ENCODE measurements at places on chromosomes 13 and 19.

DNA sequence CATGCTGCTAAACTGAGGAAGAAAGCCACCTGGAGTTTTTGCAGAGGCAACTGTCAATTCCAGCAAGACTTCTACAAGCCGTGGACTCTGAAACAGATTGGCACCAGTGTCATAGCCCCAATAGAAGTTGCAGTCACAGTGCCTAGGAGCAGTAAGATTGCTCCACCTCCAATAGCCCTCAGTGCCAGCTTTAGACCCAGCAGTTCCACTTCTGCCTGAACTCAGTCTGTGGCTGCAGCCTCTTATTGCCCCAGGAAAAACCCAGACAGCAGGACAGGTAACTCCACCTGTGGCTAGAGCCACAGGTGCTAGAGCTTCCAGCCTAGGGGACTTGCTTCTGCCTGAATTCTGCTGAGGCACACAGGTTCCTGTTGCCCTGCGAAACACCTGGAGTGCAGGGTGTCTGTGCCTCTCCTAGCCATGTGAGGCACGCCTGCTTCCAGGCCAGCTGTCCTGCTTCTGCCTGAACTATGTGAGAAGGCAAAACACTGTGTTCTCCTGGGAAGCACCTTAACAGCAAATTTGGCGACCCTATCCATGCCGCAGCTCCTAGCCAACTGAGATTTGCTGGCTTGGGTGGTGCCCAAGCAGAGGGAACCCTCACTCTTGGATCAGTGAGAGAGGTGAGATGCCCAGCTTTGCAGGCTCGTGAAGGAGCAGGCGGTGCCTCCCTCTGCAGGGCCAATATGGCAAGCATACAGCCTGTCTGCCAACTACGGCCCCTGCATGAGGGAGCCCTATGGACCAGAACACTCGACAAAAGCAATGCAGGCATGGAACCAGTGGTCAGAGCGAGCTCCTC is 607.6 kb downstream of the PCDH17 start:
- DNase-seq: no peak

GRCh38 chr13:94063848-94064247 is 415.6 kb downstream of the DCT start:
- no peak for DNase-seq

DNA sequence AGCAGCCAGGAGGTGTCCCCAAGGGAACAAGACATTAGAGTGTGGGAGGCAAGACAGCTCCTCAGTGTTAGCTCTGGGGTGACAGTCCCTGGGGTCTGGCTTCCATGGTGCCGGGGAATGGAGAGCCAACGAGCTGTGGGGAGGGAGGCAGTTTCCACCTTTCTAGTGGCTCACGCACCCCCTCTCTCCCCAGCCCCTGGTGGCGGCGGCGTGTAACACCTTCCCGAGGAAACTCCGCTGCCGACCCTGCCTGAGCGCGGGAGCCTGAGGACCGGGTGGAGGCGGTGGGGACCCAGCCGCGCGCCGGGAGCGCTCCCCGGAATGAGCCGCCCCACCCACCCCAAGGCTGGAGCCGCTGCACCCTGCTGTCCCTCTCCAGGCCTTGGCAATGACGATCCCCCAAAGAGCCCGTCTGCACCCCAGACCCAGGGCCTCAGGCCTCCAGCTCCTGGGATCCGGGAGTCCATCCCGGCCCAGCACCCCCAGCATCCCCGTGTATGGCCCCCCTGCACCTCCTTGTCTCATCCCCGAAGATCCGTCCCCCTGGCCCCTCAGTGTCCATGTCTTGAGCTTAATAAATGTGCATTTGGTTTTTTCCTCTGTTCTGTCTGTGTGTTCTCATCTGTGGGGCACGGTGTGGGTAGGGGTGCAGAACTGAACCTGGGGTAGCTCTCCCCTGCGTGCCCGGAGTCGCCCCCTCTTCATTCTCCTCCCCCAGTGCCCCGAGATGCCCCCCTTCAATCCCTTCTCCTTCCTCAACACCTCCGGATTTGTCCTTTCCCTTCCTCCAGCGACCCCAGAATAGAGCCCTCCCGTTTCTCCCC is 622 bp upstream of the FXYD5 start:
- no peak for DNase-seq

DNA sequence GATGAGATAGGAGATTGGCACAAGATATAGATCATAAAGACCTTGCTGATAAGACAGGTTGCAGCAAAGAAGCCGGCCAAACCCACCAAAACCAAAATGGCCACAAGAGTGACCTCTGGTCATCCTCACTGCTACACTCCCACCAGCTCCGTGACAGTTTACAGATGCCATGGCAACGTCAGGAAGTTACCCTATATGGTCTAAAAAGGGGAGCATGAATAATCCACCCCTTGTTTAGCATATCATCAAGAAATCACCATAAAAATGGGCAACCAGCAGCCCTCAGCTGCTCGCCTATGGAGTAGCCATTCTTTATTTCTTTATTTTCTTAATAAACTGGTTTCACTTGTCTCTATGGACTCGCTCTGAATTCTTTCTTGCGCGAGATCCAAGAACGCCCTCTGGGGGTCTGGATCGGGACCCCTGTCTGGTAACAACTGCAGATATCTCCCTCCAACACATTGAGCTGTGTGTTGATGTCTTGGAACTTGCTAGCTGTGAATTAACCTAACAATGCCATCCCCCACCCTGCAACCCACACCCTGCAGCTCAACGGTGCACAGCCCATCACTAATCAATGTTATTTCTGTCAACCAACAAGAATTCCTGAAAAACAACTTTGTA is 27.1 kb upstream of the GRTP1 start:
- no peak for DNase-seq

DNA sequence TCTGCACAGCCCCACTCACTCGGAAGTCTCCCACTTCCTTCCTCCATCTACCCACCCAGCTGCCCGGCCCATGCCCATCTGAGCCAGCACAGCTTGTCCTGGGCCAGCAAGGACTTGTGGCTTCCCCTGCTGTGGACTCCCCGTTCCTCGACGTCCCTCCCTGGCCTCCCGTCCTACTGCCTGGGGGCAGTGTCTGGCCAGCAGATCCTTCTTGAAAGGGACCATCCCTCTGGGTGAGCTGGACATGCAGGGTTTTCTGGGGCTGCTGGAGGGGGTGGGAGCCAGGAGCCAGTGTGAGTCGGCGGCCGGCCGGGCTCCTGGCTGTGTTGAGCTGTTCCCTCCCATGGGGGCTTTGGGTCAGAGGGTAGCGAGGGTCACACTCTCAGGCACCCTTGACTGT is 26.7 kb downstream of the CRTC1 start:
- DNase-seq: no peak

GRCh38 chr13:67048084-67048820 is 181.9 kb downstream of the PCDH9 start:
- peak; percentile 20 for DNase-seq

DNA sequence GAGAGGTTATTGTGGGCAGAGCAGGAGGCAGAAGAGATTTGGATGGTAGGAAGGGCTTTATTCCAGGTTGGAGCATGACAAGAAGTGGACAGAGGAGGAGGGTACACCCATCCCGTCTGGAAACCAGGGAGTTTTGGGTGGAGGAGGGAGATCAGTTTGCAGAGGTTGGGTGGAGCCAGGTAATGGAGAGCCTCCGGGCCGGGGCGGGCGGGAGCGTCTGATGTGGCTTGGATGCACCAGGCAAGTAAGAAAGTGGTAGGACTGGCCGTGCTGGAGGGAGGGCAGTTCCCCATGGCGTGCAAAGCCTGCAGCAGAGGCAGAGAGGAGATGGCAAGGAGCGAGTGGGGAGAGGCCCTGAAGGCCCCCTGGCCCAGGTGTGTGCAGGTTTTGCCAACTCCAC is 10.9 kb downstream of the IGFLR1 start:
- no peak for DNase-seq

- no peak for DNase-seq
Observed at GRCh38 chr13:20525144-20525600, 485 bp downstream of the CRYL1 start.

GRCh38 chr19:7469669-7470285 is 19.1 kb downstream of the PEX11G start:
- no peak for DNase-seq

DNA sequence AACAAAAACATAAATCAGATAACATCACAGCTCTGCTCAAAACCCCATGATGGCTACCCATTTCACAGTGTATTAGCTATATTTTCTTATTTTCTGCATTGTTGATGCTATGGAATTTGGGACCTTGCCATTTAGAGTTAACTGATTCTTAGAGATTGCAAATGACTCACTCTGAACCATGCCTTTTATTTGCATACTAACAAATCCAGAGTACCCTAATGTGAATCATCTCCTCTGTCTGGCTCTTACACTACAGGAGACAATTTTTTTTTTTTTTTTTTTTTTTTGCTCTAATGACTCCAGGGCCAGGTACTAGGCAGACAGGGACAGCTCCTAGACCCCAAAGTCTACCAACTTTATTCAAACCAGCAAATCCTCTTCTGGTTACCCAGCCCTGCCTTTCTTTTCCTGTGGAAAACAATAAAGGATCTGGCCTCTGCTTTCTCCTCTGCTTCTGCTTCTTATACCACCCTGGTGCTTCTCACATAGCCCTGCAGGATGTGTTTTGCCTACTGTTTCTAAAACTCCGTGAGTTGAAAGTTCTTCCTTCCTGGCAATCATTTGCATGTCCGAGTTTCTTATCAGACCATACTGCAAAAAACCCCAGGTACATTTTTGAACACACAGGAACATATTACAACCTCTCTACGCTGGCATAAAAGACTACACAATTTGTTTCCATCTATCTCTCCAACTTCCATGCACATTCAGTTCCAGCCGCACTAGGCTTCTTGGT is 10.6 kb upstream of the ZNF460 start:
- DNase-seq: peak; percentile 51

Data from epithelial cell of proximal tubule (primary cell).